Activated T-cell treated with anti-CD3 and anti-CD28 coated beads, Interleukin-2, amount 50 U/mL, for 48 hours (primary cell): ENCODE measurements at places on chromosomes 6 and 20.

DNA sequence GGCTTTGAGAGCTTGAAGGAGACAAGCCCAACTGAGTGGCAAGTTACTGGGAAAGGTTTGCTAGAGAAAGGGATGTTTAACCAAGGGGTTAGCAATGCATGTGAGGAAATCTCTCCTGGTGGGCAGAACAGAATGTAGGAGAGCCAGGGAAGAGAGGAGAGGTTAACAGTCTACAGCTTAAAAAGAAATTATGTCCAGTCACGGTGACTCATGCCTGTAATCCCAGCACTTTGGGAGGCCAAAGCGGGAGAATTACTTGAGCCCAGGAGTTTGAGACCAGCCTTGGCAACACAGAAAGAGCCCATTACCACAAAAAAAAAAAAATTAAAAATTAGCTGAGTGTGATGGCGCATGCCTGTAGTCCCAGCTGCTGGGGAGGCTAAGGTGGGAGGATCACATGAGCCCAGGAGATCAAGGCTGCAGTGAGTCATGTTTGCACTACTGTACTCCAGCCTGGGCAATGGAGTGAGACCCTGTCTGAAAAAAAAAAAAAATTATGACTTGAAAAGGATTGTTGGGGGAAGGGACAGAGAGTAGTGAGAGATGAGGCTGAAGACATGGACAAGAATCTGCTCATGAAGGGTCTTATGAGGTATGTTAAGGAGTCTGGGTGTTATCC is 264.9 kb downstream of the TBC1D7 start:
- DNase-seq: no peak

- no peak for DNase-seq
Observed at GRCh38 chr6:143967706-143968376, 40.2 kb downstream of the PLAGL1 start.

DNA sequence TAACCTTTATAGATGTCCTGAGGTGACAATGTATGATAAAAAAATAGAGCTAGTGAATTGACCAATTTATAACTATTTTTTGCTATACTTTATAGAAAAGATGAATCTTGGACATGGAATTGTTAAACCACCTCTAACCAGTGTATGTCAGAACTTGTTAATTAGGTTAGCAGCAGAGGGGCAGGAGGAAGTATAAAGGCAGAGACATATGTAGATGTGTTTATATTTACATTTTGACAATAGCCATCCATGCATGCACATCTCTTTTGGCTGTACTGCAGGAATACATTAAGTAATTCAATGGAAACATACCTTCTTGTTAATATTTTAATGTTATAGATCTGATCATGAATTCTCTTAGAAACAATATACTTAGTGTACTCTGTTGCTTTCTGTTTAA is 254.6 kb upstream of the NT5E start:
- DNase-seq: no peak

DNA sequence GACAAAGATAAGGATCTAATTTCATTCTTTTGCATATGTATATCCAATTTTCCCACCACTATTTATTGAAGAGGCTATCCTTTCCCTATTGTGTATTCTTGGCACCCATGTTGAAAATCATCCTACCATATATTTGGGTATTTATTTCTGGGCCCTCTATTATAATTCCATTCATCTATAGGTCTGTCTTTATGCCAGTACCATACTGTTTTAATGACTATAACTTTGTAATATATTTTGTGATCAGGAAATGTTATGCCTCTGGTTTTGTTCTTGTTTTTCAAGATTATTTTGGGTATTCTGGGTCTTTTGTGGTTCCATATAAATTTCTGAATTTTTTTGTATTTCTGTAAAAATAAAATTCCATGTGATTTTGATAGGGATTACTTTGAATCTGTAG is 347.6 kb upstream of the SULF2 start:
- no peak for DNase-seq

GRCh38 chr6:166939894-166940293 is 16.5 kb downstream of the RNASET2 start:
- DNase-seq: no peak

- DNase-seq: no peak
Observed at GRCh38 chr6:24915641-24916040, 20.1 kb downstream of the RIPOR2 start.

DNA sequence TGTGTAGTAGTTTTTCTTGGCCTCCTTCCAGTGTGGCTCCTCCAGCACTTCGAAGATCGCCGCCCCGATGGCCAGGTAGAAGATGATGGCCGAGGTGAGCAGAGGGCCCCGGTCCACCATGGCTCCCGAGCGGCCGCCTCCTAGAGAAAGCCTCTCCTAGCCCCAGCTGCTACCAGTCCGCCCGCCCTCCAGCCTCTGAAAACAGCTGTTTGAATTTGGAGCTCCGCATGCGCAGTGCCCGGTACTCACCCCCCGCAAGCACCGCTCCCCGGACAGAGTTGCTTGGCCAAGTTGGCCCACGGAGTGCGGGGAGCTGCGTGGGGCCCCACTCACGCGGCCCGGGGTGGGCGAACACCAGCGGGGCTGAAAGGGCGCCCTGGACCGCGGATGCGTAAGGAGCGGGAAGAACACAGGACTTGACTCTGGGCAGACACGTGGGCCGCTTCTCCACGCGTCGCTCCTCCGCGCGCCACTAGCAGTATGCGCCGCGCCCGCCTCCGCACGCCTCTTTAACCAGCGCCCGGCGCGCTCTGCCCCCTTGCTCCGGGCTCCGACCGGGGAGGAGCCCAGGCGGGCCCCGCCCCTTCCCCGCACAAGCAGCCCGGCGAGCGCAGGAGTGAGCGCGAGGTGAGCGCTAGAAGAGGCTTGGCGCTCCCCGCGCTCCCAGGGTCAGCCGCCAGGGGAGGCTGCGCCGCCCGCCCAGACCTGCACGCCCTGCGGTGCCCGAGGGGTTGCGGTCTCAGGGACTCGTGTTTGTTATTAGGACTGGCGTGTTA is at the start of gene KCNK5:
Gene KCNK5 (minus strand): TSS at position 484 of the 776 bp plus-strand sequence. CDS start 364 bp downstream, at position 120.
- peak; percentile 87 for DNase-seq

- no peak for DNase-seq
Observed at GRCh38 chr6:64122712-64123375, 487.2 kb downstream of the PHF3 start.

GRCh38 chr6:7050872-7051779 is 56.6 kb upstream of the RREB1 start:
- peak; percentile 36 for DNase-seq

DNA sequence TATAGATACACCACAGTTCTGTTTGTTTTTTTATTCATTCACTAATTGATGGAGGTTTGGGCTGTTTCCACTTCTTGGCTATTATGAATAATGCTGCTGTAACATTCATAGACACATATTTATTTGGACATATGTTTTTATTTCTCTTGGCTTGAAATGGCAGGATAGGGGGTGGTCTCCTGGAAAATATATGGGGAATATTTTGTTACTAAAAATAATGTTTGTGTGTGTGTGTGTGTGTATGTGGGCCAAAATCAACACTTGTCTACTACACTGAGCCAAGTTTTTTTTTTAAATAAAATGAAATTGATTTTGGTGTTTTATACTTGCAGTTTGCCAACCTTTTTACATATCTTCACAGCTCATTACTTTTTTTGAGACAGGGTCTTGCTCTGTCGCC is 264.4 kb upstream of the SULF2 start:
- DNase-seq: no peak

- no peak for DNase-seq
Observed at GRCh38 chr6:101777646-101778045, 384.1 kb downstream of the GRIK2 start.

GRCh38 chr6:34872332-34872731 is 15.5 kb downstream of the TAF11 start:
- no peak for DNase-seq

GRCh38 chr6:37251211-37251780 is 6.3 kb upstream of the TBC1D22B start:
- no peak for DNase-seq

DNA sequence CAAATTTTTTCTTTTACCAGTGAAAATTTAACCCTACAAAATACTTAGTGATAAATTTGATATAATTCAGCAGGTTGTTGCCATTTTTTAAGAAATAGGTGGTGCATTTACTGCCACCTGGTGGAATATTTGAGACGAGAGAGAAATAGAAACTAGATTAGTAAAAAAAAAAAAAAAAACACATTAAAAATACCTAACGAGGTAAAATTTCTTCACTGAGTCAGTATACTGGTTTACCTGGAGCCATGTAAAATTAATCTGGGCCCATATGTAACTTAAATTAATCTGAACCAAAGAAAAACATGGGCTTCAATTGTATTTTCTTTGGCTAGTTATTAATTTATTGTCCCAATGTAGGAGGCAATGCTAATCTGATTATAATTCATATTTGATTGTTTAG is 520.8 kb downstream of the EPM2A start:
- no peak for DNase-seq

DNA sequence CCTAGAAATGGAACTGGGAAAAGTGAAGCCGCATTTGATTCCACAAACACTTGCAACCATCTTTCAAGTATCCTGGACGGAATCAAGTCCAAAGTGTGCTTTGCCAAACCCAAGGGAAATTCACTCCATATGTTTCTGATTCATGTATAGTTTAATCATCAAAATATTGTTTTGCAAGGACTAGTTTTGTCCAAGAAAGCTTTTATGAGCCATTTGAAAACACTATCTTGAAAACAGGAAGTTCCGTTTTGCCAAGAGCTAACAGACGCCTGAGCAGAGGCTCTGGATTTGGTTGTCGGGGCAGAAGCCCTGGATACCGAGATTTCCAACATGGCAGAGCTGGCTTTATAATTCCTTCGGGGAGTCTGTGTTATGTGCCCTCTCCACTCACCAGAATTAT is 251.1 kb downstream of the PHACTR1 start:
- no peak for DNase-seq

GRCh38 chr20:56628015-56628872 is 862 bp upstream of the TFAP2C start:
- peak; percentile 22 for DNase-seq

GRCh38 chr20:19661717-19662636 is 96.1 kb upstream of the RIN2 start:
- DNase-seq: peak; percentile 62

GRCh38 chr6:15364401-15365037 is 118.7 kb downstream of the JARID2 start:
- DNase-seq: no peak

DNA sequence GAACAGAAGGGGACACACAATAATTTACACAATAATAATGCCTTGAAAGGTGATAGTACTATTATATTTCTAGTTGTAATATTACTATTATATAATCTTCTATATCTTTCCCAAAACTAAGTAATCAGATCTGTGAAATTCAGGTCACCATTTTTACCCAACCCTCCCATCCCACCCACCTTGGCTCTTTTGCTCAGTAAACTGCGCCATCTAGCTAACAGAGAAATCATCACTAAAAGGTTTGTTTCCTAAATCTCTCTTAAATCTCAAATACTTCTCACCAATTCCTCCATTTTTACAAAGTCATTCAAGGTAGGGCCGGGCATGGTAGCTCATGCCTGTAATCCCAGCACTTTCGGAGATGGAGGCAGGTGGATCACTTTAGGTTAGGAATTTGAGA is 83.4 kb downstream of the CDK19 start:
- DNase-seq: no peak

- DNase-seq: no peak
Observed at GRCh38 chr6:128439627-128440026, 80.8 kb downstream of the PTPRK start.

DNA sequence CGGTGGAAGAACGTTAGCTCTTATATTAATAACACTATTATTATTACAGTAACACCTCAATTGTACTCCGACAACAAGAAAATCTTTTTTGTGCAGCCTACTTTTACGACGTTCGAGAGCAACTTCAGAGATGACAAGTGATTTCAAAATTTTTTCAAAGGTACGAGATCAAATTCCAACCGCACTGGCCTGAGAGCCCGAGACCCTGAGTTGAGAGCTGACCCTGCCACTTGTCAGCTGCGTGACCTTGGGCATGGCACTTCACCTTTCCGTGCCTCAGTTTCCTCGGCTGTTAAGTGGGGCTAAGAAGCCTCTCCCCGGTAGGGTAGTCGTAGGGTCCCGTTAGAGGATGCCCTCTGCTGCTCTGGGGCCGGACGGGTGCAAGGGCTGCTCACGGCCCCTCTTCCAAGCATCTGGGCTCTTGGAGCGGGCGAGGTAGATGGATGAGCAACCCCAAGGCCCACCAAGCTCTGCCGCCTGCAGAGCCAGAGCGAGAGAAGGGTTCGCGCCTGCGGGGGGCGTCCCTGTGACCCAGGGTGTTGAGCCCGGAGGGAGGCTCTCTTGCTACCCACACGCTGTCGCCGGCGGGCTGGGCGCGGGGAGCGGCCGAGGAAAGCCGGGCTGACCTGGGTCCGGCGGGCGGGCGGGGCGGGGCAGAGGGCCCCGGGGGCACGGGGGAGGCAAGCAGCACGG is 510 bp downstream of the NDRG3 start:
- DNase-seq: no peak

GRCh38 chr20:11379257-11380011 is 538.3 kb upstream of the BTBD3 start:
- DNase-seq: no peak

- DNase-seq: no peak
Observed at GRCh38 chr6:145375502-145375901, 359.8 kb downstream of the EPM2A start.

DNA sequence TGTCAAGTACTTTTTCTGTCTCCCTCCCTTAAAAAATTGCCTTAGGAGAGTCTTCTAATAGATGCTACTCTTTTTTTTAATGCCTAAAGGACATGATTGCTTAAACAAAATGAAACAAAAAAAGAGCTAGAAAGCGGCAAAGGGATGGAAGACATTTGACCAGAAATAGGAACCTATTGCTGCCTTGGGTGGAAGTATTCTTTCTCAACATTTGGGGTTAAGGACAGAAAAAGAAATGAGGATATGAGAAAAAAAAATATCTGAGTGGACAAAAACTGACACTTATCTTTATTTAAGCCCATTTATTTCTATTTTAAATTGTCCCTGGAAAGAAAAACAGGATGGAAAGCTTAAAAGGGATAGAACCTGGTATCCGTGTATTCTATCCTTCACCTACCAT is 664.9 kb upstream of the CITED2 start:
- no peak for DNase-seq

DNA sequence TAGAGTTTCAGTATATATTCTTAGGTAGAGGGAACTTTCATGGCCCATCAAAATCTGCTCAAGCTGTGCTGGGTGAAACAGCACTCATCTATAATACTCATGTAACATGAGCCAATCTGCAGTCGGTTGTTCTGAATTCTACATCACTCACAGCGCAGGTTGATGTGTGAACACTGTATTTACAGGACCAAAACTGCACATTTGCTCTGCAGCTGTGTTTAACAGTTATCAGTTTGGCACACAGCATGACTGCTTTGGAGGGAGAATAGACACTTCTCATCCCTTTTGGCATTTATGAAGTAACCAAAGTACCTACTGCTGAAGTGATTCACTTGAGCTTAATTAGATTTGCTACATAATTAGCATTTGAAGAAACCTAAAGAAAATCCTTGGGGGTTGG is 225.1 kb downstream of the BCKDHB start:
- DNase-seq: no peak

GRCh38 chr6:154865291-154865690 is 129.8 kb upstream of the TIAM2 start:
- DNase-seq: no peak

GRCh38 chr20:54110041-54110440 is 39.6 kb upstream of the BCAS1 start:
- no peak for DNase-seq

- DNase-seq: peak; percentile 67
Observed at GRCh38 chr20:1299522-1299921, 29.4 kb downstream of the SDCBP2 start.

GRCh38 chr20:1191299-1191698 is 6.5 kb upstream of the TMEM74B start:
- no peak for DNase-seq
